ENCODE measurements at places on chromosomes 12 and 14.

DNA sequence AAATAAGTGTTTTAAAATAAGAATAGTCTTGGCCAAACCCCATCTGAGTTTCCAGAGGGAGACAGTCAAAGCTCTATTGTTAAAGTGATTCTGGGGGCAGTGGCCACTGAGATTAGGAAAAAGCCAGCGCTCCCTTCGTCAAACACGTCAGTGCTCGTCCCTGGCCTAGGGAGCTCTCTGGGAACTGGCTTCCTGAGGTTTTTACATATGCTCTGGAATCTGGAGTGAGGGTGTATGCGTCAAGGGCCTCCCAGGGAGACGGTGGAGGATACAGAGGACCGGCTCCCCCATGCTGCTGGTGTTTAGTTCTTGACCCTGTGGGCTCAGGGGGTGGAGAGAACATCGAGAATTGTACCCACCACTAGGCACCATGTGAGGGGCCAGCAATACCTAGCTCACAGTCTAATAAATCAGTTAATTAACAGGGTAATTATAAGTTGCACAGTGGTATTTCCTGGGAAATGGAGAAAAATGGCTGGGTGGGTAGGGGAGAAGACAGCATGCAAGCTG, 87.0 kb downstream of the SLC25A47 start:
- DNase-seq, result no peak

DNA sequence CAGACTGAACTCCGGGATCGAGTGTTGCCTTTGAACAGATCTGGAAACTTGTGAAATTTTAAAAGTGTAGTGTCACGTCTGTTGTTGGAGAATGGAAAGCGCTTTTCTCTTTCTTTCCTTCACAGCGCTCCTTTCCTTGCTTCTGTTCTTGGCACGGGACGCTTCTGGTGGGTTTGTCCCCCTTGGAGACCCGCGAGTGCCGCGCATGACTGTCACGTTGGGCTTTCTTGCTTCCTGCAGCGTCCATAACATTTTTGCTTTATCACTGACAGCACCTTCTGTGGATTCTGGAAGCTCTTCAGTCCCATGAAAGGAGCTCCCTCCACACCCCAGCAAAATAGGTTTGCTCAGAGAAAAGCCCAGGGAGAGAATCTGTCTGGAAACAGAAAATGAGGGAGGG, 193.0 kb upstream of the TMEM132C start:
- DNase-seq, result no peak

DNA sequence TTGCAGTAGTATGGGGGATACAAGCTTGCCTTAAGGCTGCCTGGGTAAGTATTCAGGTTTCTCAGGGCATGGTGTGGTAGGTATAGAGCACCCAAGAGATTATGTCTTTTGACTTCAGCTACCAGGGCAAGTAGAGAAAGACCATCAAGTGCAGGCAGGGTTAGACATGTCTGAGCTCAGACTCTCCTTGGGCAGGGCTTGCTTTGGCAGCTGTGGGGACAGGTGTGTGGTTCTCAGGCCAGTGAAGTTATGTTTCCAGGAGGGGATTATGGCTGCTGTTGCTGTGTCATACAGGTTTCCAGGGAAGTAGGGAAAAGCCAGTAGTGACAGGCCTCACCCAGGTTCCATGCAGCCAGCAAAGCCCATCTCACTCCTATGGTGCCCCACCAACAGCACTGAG, 1040.4 kb downstream of the FLRT2 start:
- no peak for DNase-seq

DNA sequence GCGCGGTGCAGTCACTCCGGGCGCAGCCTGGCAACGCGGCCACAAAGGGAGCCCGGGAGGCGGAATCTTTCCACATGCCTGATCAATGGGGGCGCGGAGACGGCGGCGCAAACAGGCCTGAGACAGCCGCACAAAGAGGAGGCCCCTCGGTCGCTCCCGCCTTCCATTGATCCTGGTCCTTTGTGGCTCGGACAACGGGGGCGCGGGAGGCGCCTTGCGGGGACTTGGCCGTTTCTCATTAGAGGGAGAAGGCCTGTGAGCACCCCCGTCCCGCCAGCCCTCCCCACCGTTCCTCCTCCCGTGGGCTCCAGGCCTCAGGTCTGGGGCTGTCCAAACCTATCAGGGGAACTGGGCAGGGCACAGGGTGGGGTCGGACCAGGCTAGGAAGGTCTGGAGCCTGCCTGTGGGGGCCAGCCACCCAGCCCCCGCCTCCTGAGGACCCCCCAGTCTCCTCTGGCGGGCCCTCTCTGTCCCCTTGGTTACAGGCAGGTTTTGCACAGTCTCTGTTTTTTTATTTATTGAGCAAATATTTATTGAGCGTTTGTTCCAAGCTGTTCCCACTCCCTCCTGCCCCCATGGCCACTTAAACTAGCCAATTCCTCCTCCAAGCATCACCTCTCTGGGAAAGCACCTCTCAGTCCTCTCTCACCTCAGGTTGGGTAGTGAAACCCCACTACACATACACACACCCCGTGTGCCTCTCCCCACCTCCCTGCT, 29.0 kb upstream of the MSI1 start:
- DNase-seq, result no peak

DNA sequence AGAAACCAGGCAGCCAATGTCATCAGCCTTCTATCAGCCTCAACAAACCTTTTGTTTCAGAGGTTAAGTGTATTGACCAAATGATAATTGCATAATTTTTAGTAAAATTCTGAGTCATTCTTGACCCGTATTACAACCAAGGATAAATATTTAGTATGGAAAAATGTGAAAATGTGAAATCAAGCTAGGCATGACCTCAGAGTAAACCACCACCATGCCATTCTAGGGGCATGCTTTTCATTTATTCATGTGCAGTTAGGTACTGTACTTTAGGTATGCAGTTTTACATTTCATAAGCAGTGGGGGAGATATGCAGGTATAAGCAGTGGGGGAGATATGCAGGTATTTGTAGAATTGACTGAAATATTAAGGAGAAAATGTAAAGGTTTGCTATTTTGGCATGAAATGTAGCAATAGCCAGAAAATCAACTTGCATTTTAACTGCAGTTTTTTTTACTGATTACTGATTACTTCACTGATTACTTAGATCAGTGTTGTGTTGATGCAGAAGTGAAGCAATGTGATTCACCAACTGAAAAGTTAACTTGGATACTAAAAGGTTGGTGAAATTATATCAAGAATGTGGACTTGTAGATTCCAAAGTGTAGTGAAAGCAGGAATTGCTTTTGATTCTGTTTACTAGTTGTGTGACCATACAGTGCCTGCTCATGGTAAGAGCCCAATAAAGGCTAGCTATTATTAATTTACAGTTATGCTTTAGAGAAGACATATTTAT, 184.2 kb downstream of the ESR2 start:
- DNase-seq, result peak; percentile 18

GRCh38 chr14:37594238-37594970, 645 bp downstream of the FOXA1 start:
- DNase-seq, result peak; percentile 81

GRCh38 chr14:89952576-89952975, 2.0 kb downstream of the EFCAB11 start:
- DNase-seq, result no peak

DNA sequence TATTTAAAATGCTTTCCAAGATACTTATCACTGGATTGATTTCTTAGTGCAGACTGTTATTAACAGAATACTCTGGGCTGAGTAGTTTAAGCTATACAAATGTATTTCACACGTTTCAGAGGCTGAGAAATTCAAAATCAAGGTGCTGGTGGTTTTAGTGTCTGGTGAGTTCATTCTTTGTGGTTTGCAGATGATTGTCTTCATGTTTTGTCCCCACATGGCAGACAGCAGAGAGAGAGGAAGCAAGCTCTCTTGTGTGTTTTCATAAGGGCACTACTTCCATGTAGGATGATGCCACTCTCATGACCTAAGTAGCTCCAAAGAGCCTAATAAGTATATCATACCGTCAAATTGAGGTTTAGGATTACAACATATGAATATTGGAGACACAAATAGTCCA, 1348.9 kb upstream of the FLRT2 start:
- DNase-seq, result no peak

DNA sequence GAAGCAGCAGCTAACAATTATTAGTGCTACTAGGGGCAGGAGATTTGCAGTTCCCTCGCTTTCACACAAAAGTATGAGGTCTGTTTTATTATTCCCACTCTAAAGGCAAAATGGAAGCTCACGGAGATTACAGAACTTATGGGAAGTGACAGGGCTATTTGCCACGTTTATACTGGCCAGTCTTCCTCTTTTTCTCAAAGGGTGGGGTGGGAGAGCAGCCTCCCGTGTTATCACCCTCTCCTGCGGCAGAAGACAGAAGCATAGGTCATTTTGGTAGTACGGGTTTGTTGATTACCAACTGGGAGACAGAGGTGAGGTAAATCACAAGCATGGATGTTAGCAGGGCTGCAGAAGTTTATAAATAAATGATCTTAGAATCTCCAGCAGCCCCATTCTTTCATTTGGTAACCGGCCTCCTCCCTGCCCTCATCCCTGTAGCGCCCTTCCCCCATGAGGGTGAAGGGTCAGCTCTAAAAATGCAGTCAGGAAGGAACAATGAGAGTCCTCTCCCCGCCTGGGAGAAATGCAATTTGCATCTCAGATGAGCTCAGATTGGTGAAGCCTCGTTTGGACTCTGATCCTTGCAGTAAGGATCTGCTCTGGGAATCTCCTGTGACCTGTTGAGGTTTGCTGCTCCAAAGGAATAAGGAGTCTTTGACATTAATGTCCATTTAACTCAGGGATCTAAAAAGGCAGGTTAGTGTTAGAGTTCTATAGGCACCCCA, 44.7 kb upstream of the SINHCAF start:
- no peak for DNase-seq

GRCh38 chr12:12513416-12514006, 49.2 kb downstream of the DUSP16 start:
- DNase-seq, result no peak

- DNase-seq, result no peak
These were observed 227.7 kb upstream of the HMGA2 start for GRCh38 chr12:65596514-65597091.

DNA sequence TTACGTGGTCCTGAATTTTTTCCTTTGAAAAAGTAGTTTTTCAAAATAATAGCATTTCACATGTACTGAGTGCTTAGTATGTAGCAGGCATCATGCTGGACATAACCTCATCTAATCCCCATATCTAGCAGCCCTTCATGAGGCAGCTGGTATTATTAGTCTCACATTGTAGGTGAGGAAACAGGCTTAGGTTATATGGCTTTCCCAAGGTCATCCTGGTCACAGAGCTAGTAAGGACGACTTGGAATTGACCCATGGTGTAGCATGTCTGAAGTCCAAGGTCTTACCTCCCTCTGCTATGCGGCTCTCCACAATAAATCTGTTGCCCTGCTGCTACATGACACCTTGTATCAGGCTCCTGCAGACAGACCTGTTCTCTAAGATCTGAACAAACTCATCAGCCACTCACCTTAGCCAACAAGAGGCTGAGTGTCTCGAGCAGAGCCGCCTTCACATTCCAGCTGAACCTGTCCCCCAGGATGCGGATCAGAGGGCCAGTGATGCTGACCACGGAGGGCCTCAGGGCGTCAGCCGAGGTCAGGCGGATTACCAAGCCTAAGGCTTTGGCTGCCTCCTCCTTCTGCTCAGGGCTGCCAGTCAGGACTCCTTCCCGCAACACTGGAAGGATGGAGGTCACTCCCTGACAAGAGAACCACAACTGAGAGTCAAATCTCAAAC, 19.7 kb upstream of the RAB35 start:
- no peak for DNase-seq

DNA sequence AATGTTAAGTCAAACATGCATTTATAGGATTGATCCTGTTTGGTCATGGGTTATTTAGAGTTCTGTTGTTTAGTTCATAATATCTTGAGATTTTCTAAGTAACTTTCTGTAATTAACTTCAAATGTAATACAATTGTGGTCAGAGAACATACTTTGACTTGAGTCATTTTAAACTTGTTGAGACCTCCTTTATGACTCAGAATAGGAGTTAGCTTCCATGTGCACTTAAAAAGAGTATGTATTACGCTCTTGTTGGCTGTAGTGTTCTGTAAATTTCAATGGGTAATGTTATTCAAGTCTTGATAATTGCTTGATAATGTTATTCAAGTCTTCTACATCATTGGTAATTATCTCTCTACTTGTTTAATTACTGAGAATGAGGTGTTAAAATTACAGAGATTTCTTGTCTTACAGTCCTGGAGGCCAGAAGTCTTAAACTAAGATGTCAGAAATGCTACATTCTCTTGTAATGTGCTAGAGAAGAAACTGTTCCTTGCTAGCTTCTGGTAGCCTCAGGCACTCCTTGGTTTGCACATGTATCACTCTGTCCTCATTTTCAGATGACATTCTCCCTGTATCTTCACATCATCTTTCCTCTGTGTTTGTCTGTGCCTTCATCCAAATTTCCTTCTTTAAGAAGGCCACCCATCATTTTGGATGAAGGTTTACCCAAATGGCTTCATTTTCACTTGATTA, 197.3 kb downstream of the TMTC3 start:
- peak; percentile 57 for DNase-seq

DNA sequence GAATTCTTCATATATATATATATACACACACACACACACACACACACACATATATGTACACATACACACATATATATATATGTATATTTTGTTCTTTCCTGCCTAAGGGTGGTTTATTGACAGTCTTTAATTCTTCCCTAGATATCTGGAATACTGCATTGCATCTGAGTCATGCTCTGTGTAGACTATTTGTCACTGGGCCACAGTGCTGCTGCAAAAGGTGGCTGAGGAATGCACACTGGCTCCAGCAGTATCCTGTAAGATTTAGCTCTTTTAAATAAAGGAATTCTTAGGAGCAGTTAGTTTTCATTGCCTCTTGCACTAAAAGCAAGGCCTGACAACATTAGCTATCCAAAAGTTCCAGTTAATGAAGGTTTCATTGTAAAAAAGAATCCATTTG, 200.9 kb downstream of the APAF1 start:
- DNase-seq, result no peak

GRCh38 chr12:76957301-76957700, 78.5 kb upstream of the CSRP2 start:
- DNase-seq, result no peak

- no peak for DNase-seq
These were observed 814.4 kb downstream of the FSCB start for GRCh38 chr14:43692706-43693105.

DNA sequence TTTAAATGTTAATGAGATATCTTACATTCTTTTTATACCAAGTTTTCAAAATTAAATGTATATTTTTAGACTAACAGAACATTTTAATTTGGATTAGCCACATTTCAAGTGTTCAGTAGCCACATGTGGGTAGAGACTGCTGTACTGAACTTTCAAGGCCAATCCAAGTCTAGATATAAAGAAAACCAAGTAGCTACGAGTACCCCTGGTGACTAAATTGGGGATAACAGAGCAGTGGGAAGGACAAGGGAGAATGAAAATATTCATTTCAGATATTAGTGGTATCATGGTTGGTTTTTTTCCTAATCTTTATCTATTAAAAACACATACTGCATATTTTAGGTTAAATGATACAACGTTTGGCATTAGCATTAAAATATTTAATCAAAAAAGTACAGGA, 69.4 kb upstream of the RHOJ start:
- peak; percentile 6 for DNase-seq

GRCh38 chr12:123404581-123404980, 20.6 kb downstream of the KMT5A start:
- DNase-seq, result no peak

DNA sequence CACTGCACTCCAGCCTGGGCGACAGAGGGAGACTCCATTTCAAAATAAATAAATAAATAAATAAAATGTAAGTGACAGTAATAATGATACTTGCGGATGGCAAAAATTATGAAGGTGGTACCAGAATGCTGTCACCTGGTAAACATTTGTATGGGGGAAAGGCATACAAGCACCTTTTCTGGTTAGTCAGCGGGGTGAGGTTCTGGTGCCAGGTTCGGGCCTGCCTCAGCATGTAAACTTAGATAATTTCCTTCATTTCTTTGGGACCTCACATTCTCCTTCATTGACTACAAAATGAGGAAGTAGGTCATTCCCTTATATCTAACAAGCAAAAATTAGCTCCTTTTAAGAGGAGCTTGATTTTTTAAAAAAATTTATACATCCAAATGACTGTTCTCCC, 10.8 kb downstream of the VTI1B start:
- DNase-seq, result no peak

Data from EL (cell line).